ENCODE measurements at places on chromosomes 6 and 20.

DNA sequence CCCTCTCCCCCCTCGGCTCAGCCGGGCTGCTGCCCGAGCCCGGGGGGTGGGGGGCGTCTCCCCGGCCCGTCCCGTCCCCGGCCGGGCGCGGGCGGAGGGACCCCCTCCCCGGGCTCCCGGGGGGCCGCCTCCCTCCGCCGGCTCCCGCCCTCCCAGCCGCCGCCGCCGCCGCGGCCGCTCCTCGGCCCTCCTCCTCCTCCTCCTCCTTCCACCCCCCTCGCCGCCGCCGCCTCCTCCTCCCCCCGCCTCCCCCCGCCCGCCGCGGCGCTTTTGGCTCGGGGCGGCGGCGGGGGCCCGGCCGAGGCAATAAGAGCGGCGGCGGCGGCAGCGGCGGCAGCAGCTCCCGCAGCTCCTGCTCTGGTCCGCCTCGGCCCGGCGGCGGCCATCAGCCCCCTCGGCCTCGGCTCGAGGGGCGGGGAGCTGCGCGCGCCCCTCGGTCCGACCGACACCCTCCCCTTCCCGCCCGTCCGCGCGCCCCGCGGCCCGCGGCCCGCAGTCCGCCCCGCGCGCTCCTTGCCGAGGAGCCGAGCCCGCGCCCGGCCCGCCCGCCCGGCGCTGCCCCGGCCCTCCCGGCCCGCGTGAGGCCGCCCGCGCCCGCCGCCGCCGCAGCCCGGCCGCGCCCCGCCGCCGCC, 38.7 kb downstream of the GNAS start:
- peak; percentile 62 for DNase-seq

GRCh38 chr6:112030206-112030960, 23.5 kb upstream of the CCN6 start:
- no peak for DNase-seq

DNA sequence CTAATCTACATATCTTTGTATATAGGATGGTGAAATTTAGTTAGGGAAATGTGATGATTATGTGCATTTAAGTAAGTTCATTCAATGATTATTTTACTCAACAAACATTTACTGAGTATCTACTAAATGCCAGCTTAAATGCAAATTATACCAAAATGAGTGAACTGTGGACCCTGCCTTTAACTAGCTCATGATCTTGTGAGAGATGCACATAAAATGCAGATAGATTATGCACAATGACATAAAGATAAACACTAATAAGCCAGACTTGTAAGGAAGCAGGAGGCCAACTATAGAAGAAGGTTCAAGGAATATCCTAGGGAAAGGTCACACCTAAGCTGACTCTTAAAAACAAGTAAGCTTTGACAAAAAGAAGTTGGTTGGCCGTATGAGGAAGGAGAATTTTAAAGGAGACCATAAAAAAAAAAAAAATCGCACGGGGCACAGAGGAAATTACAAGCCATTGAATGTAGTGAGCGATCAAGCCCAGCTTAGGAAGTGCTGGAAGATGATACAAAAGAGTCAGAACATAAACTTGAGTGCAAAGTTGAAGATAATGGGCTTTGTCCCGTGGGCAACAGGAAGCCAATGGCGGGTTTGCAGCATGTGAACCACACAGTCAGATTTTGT, 107.9 kb downstream of the NRSN1 start:
- DNase-seq, result no peak

DNA sequence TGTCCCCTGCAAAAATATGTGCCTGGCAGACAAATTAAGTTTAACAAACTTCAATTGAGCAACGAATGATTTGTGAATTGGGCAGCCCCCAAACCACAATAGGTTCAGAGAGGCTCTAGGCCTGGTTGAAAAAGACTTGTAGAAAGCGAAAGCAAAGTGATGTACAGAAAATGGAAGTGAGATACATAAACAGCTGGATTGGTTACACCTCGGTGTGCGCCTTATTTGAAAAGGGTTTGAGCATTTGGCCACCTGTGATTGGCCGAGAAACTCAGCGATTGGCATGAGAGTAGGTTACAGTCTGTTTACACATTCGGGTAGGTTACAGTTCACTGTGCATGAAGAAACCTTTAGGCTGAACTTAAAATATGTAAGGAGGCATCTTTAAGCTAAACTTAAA, 136.9 kb downstream of the CD83 start:
- DNase-seq, result no peak

DNA sequence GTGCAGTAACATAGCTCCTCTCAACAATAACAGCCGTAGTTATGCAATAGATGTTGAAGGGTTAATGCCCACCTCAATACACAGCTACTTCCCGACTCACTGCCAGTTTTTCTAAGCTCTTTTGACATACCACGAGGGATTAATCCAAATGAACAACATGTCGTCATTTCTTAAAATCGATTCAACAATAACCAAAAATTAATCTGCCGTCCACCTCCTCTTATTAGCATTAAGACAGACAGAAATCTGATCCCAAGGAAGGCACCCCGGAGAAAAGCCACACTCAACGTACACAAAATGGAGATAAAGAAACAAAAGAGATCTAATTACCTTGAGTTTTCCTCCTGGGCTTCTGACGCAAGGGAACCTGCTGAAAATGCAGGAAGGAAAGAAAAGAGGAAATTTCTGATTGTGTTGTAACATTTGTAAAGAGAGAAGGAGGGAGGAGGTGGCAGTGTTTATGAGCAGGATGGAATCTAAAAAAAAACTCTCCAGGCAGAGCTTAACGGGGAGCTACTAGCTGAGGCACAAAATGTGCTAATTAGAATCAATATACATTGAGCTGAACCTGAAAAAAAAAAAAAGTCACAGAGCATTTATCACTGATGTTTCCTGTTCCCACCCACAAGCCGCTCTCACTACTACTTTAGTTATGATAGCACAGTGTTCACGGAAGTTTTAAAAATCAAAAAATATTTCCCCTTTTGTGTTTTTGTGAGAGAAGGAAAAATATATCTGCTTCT, 109.3 kb downstream of the IPCEF1 start:
- no peak for DNase-seq

- no peak for DNase-seq
Observed at GRCh38 chr20:9500121-9500520, 14.3 kb upstream of the LAMP5 start.

DNA sequence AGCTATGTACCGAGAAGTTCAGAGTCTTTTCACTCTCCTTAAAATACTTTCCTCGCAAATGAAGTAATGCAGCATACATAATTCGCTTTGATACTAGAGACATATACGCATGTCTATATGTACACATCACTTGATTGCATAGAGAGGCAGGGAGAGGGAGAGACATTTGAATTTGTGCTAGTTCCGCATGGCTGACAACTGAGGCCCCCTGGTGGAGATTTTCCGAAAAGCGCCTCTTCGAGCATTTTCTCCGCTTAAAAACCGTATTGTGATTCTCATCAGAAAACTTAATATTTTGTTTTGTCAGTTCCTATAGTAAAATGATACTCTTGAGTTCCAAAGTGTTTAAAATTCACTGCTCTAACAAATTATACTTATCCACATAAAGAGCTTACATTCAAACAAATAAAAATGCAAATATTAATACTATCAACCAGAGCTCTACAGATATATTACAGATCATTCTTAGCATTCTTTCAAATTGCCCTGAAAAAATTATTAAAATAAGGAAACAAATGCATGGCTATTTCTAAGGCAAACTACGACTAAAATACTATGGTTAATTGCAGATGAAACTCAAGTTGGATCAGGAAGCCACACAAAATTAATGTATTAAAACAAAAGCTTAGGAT, 637 bp downstream of the MYLK4 start:
- peak; percentile 68 for DNase-seq

DNA sequence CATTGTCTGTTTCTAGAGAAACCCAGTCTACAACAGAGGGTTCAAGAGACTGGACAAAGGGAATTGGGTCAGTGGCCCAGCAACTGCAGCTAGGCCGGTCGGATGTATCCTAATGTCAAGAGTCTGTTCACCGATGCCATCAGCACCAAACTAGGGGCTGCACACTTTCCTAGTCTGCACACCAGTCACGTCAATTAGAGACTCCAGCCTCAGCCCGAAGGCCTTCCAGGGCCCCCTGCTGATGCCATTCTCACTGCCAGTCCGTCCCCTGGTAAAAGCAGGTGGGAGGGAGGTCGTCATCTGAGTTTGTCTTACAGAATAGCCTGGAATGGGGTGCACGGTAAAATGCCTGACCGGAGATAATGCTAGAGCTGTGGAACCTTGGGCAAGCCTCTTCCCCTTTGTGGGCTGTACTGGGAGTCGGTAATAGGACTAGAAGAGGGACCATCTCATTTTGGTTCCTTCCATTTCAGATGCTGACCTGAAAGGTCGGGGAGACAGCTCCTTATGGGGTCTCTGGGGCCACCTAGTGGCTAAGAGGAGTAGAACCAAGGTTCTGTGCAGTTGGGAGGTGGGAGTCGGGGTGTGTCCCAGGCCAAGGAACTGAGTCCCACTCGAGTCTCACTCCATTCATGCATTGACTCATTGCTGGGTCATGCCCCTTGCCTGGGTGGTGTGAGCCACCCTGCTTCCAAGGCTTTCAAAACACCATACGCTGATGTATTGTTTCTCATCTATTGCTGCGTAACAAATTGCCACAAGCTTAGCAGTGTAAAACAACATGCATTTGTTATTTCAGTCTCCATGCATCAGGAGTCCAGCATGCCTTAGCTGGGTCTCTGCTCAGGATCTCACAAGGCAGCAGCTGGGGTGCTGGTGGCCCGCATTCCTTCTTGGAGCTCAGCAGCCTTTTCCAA, 5.1 kb downstream of the SOX12 start:
- peak; percentile 47 for DNase-seq

DNA sequence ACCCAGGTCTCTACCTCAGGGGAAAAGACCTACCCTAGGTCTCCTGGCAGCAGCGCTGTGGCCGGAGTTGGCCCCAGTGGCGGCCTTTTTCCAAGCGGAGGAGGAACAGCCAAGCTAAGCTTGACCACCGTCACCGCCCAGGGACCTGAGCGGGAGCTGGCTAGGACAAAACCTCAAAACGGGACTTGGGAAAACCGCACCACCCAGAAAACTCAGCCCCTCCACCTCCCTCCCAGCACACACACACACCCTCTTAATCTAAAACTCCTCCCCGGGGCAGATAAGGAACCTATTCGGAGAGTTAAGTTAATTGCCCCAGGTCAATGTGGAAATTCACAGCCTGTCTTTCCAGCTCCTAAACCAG, 2.7 kb upstream of the TRERF1 start:
- no peak for DNase-seq

- DNase-seq, result no peak
Observed at GRCh38 chr6:146029573-146030184, 817 bp downstream of the GRM1 start.

- DNase-seq, result peak; percentile 21
Observed at GRCh38 chr20:3068986-3069900, 2.2 kb upstream of the OXT start.

- no peak for DNase-seq
Observed at GRCh38 chr6:67683960-67684359, 951.1 kb upstream of the ADGRB3 start.

DNA sequence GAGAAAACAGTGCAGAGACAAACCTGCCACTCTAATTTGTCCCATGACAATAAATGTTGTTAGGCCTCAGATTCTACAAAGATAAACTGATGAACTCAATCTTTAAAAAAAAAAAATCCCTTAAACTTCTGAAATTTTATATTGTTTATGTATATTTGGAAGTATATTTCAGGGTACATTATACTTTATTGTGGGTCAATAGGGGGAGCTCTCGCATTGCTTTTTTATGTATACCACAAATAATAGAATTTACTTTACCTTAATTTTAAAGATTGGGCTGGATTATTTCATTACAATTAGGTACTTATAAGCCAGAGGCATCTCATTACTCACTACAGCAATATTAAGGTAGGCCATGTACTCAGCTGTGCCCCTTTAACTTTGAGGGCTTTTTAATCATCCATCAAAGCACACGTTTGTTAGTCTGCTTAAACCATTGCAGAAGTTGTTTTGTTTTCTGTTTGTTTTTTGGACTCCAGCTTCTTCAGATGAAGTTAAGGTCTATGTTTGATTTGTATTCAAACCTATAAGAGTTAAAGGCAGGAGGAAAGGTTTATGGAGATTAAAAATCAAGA, 56.3 kb upstream of the EYA4 start:
- DNase-seq, result no peak

- no peak for DNase-seq
Observed at GRCh38 chr6:93398723-93399122, 20.6 kb downstream of the EPHA7 start.

- no peak for DNase-seq
Observed at GRCh38 chr6:40258531-40258930, 324.3 kb upstream of the MOCS1 start.

DNA sequence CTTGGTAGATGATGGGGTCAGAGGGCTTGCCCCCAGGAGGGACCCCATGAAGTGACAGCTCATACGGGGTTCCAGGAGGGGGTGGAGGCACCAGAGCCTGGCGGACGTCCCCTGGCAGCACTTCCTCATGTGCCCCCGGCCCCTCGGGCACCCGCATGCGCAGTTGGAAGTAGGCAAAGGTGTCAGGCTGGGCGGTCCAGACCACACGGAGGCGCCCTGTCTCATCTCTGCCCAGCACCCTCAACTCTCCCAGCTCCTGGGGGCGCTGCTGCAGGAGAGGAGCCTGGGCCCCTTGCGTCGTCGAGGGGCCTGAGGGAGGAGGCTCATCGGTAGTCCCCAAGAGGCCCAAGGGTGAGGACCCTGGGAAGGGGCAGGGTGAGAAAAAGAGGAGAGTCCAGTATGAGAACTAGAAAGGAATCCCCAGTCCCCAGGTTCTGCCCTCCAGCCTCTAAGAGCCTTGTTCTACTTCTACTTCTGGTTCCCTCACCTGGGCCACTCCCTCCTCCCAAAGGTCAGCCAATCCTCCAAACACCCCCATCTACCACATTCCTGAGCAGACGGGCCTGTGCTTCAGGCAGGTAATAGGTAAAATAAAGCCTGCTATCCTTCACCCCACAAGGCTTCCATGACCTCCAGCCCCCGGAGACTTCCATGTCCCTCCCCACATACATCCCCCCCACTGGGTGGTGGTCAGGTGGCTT, 23.2 kb downstream of the TNXB start:
- no peak for DNase-seq

DNA sequence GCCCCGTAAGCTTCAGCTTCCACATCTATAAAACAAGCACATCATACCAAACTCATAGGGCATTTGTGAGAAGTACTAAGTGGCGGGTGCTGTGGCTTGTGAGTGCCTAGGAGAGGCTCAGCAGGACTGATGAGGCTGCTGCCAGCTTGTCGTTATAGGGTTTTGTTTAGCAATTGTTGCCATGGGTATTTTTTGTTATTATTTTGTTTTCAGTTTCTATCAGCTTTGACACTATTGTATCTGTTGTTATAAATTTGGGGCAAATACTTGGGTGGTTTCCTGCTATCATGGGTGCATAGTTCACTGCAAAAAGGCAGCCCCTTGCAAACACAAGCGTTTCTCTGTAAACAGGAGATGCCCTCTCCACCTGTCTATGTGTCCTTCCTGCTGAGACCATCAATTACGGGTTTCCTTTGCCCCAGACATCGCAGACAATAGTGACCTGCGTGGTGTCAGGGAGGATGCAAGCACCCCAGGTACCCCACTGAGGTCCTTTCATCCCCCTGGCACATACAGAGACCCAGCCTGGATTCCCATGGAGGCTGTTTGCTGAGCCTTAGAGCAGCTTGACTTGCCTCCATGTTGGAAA, 3.1 kb upstream of the CCDC167 start:
- no peak for DNase-seq

GRCh38 chr6:7172649-7173048, 64.9 kb downstream of the RREB1 start:
- no peak for DNase-seq
